ENCODE measurements at places on chromosomes 13 and 19. TPM values are rescaled to one million over a fixed set of nuclear protein-coding genes. Genes with fewer than 3 reads are reported as not detected.

The UNC13A gene
- total RNA-seq: 0.04 TPM

DNA sequence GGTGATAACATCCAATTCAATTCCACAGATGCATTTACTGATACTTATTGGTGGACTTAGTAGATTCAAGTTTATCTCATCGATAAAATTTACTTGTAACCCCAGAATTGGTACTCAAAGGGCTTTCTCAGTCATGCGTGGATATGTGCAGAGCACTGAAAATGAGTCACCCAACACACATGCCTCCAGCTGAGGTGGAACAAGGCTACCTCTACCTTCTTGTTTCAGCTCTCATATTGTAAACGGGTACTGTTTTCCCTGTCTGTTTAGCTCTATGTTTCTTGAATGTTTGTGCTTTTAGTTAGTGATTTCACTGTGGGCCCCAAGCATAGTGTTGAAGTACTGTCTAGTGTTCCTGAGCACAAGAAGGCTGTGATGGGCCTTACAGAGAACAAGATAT lies 1.5 kb downstream of the LRRC63 start:
- no peak for DNase-seq

GRCh38 chr13:40350283-40350992 lies 316.0 kb downstream of the FOXO1 start:
- DNase-seq: no peak

GRCh38 chr13:34411894-34412293 lies 530.2 kb upstream of the NBEA start:
- no peak for DNase-seq

- DNase-seq: no peak
These were observed 182.1 kb downstream of the RFC3 start for GRCh38 chr13:33999811-34000605.

GRCh38 chr19:739998-740715 lies 10.8 kb upstream of the MISP start:
- no peak for DNase-seq

DNA sequence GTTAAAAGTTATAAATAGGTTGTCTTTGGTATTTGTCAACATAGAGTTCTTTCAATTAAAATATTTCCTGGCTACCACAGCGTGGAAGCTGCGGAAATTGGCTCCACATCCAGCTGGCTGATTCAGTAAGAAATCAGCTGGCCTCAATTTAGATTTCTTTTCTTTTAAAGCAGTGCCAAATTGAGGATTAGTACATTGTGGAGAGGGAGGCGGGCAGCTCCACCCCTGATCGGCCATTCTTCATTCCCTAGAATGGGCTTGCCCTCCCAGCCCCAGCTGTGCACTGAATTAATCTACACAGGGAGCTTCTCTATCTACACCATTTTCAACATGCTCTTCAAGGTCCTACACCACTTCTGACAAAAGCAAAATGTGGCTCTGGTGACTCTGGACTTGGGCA lies 624.8 kb downstream of the DACH1 start:
- DNase-seq: no peak

- DNase-seq: no peak
These were observed 302.9 kb downstream of the LMO7 start for GRCh38 chr13:75938811-75939560.
